ENCODE measurements at places on chromosomes 3 and 15.

DNA sequence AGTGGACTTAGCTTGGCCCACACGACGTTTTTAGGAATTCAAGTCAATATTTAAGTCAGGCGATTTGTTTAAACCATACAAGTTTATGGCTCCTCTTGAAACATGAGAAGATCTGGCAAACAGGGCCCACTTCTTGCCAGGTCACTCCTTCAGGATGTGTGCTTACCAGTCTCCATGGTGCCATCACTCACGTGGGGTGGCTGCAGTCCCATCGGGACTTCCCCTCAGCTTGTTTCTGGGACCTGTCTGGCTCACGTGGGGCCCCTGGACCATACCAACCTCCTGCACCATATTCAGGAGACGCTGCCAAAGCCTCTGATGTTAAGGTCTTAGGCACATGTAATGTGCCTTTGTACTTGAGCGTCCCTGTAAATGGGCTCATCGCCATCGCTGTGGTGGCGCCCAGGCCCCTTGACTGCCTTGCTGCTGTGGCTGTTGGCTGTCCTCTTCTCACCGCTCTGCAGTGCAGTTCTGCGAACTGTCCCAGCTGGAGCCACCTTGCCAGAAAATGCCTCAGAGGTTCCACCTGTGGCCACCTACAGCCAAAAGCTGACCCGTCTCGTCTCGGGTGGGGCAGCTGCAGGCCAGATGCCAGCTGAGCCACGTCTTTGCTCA is 8.9 kb downstream of the MCM2 start:
- DNase-seq = no peak

DNA sequence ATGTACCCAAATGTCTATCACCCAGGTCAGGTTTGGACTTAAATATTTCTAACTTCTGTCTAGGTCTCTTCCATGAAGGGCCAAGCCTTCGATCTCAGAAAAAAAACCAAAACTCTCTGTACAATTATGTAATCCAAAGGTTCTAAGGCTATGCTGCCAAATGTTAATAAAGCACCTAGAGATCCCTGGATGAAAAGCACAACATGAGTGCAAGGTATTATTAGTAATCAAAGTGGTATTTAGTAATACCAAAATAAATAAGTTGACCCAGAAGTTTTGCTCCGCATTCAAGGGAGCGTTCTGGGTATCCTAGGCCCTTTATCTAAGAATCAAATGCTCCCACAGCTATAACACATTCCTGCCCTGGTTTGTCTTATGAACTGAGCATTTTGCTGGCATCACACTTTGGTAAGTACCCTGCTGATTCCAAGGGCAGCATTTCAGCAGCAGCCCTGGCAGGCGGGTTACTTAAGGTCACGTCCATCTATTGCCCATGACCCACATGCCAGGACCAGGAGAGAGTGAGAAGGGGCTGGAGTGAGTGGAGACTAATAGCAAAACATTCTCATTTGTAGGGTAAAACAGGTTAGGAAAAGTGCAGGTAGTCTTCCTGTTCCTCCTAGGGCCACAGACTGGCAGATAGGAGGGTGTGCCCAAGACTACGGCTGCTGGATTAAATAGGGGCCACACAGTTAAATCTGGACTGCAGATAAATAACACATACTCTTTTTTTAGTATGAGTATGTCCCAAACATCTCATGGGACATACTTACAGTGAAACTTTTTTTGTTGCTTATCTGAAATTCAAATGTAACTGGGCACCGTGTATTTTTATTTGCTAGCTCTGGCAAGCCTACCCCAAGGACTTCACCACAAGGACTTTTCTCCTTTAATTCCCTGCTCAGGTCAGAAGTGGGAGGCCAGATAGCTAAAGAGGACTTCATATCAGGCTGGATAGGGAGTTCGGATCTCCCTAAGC is 76.0 kb upstream of the SNRK start:
- DNase-seq = no peak

DNA sequence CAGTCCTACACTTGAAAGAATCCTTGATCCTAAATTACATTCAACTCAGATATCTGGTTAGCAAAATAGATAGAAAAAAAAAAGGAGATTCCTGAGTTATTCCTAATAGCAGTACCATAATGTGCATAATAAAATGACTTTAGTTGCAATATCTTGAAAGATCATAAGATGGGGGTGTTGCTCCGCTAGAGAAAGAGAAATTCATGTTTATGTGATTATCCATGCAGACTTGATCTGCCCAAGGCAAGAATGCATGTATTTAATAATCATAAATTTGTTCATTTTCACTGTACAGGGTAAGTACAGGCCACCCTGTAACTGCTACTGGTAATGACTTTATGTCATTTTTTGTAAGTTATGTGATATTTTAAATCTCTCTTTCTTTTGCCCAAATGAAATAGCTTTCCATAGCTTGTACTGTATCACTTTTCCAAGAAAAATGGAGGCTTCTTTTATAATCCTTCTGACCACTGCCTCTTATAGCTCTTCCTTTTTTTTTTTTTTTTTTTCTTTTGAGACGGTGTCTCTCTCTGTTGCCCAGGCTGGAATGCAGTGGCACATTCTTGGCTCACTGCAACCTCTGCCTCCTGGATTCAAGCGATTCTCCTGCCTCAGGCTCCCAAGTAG is 84.6 kb downstream of the HCN4 start:
- peak; percentile 57 for DNase-seq

DNA sequence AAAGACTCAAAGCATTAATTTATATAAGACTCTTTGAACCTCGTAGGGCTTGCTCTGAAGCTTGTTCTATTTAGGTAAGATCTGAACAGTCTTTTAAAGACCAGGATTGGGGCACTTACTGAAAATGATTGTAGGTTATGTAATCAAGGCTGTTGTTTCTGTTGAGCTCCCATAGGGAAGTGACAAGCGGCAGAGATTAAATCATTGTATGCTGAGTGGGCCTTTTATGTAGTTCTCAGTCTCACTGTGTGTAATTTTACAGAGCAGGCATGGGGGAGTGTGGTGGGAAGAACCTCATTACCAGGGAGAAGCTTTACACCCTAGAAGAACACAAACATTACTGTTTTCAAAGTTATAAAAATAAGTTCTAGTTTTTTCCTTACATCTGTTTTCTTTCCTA is 160.0 kb upstream of the SNTN start:
- DNase-seq = no peak

- no peak for DNase-seq
Observed at GRCh38 chr3:39980058-39980457, 170.6 kb downstream of the MYRIP start.

- peak; percentile 32 for DNase-seq
Observed at GRCh38 chr15:75042730-75043508, 19.5 kb downstream of the PPCDC start.

- no peak for DNase-seq
Observed at GRCh38 chr15:99283717-99284116, 32.4 kb downstream of the LRRC28 start.

- no peak for DNase-seq
Observed at GRCh38 chr3:126267976-126268615, 87.7 kb upstream of the ALDH1L1 start.

- no peak for DNase-seq
Observed at GRCh38 chr3:158701420-158702065, 29.1 kb upstream of the LXN start.

- DNase-seq = no peak
Observed at GRCh38 chr3:157914882-157915281, 191.3 kb downstream of the SHOX2 start.

- DNase-seq = no peak
Observed at GRCh38 chr3:34001022-34001421, 202.6 kb downstream of the PDCD6IP start.

DNA sequence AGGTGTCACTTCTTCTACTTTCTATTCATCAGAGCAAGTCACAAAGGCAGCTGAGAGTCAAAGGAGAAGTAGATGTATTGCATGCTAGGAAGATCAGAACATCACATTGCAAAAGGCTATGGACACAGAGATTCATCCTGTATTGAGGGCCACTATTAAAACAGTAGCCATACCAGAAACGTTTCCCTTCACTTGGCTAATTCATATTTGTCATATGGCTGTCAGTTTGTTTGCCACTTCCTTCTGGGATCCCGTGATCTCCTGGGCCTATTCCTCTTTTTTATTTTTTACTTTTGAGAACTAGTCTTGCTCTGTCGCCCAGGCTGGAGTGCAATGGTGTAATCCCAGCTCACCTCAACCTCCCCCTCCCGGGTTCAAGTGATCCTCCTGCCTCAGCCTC is 184.0 kb upstream of the SATB1 start:
- no peak for DNase-seq

DNA sequence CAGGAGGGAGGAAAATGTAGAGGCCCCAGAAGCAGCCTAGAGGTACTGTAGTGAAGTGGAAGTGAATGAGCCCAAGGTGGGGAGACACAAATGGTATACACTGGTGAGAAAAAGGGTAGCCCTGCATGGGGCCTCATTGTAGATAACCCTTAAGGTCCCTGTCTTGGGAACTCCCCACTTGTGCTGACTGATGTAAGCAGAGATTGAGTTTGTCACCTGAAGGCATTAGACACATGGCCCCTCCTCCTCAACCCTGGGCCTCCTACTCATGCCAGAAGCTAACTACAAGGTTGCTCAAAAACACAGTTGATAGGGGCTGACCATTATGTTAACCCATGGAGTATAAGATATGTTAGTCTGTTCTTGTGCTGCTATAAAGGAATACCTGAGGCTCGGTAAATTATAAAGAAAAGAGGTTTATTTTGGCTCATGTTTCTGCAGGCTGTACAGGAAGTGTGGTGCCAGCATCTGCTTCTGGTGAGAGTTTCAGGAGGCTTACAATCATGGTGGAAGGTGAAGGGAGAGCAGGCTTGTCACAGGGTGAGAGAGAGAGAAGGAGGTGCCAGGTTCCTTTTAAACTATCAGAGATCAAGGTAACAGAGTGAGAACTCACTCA is 84.6 kb upstream of the RNU6-1 start:
- DNase-seq = no peak

Data from AG08395 (cell line).